ENCODE measurements at places on chromosomes 1 and 21.

DNA sequence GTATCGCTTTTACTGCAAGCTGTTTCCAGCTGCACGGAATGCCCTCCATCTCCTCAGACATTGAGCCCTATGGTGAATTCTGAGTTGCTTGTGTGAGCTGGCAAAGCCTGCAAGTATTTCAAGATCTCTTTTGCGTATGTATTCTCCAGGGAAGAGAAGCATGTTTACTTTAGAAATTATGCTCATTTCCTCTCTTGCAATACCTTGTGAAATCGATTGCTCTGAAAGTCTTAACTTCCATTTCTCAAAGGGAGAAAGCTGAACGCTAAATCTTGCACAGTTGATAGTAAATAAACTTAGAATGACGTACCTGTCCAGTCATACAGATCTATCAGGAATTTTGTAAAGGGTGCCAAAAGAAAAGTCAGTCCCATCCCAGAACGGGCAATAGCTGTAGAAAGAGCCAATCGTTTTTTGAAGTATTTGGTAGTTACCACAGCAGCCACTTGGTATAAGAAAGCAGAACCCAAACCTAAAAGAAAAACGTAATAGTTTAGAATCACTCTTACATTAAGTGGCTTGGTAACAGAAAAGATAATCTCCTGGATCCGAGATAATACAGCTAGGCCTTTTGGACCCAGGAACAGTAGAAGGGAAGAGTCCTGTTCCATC, 10.0 kb downstream of the SLC16A4 start:
- DNase-seq: no peak

DNA sequence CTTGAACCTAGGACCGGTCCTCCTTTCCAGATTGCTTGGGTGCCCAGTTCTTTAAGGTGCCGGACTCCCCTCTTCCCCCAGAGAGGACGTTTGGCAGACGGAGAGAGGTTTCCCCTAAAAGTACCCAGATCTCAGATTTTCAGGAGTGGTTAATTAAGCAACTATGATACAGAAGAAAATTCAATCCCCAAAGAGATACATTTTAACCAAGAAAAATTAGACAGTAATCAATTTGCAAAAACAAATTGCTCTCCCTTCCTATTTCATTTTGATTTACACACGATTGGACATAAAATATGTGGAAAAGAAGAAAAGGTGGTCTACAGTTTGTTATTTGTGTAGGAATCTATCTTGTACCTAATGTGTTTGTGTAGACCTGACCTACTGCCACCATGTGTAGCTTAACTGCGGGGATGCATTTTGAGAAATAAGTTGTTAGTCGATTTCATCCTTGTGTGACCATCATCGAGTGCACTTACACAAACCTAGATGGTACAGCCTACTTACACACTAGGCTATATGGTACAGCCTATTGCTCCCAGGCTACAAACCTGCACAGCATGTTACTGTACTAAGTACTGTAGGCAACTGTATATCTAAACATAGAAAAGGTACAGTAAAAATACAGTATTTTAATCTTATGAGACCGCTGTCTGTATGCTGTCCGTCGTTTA, 755 bp downstream of the RPAP2 start:
- no peak for DNase-seq

- DNase-seq: no peak
These were observed 71.2 kb downstream of the NGF start for GRCh38 chr1:115266729-115267421.

- DNase-seq: no peak
These were observed 267.9 kb downstream of the PTPRU start for GRCh38 chr1:29504196-29504595.

GRCh38 chr1:175635092-175635491, 108.3 kb downstream of the TNR start:
- no peak for DNase-seq

DNA sequence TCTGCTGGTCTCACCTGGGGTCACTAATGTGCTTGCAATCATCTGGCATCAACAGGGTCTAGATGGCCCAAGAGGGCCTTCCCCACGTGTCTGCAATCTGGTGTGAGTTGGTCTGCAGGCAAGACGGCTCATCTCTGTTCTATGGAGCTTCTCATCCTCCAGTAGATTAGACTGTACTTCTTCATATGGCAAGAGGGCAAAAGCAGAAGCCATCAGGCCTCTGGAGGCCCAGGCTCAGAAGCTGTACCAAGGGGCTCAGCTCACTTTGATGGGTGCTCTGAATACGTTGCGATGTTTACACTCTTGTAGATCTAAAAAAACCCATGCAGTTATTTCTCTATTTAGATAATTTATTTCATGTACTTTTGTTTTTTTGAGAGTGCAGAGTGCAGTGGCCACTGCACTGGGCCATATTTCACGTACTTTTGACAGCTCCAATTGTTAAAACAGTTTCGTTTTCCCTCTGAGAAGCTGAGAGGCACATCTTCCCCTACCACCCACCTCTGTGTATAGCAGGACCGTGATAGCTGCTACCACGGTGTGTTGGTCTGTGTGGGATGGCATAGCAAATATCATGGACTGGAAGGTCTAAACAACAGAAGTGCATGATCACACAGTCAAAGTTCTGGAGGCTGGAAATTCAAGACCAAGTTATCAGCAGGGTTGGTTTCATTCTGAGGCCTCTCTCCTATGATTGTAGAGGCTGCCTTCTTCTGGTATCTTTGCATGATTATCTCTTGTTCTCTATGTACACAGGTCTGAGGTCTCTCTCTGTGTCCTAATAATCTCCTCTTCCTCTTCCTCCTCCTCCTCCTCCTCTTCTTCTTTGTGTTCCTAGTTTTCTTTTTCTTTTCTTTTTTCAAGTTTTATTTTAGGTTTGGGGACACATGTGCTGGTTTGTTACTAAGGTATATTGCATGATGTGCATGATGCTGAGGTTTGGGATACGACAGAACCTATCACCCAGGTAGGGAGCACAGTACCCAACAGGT, 17.0 kb downstream of the CITED4 start:
- no peak for DNase-seq

DNA sequence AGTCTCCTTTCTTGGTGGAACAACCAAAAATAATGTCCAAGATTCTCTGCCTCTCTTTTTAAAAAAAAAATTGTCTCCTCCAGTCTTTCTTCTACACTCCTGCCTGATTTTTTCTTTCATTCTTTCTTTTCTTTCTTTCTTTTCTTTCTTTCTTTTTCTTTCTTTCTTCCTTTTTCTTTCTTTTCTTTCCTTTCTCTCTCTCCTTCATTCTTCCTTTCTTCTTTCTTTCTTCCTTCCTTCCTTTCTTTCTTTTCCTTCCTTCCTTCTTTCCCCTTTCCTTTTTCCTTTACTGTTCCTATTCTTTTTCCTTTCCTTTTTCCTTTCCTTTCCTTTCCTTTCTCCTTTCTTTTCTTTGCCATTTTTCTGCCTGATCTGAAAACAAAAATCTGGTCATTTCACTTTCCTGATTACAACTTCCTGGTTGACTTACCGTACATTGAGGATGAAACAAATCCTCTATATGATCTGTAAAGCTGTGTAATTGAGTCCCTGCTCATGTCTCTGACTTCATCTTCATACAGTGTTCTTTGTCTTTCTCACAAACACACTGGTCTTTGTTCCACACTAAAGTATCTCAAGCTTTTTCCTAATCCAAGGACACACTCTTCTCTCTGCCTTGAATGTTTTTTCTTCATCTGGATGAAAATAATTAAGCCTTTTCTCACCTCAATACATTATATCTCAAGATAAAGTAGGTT, 6.1 kb upstream of the KRTAP23-1 start:
- DNase-seq: no peak

DNA sequence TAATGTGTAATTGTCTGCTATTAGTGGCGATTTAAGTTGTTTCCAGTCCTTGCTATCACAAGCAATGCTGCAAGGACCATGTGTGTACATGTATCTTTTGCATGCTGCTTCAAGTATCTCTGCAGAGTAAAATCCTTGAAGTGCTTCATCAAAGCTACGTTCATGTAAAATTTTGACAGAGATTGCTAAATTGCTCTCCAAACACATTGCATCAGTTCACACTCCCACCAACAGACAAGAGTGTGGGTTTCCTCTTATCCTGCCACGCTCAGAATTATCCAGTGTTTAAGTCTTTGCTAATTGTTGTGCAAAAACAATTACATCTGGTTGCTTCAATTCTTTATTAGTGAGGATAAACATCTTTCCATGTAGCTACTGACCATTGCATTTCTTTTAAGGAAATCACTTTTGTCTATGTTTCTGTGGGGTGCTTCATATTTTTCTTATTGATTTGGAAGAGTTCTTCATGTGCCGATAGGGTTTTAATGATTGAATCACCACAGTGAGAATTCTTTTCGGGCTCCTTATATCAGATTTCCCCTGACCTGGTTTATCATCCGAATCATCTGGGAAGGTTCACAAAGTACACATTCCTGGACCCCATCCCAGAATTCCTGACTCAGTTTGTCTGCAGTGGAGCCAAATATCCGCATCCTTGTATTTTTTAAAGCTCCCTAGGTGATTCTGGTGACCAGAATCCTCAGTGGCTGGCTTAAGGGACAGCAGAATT, 56.3 kb upstream of the GALNT2 start:
- DNase-seq: no peak

DNA sequence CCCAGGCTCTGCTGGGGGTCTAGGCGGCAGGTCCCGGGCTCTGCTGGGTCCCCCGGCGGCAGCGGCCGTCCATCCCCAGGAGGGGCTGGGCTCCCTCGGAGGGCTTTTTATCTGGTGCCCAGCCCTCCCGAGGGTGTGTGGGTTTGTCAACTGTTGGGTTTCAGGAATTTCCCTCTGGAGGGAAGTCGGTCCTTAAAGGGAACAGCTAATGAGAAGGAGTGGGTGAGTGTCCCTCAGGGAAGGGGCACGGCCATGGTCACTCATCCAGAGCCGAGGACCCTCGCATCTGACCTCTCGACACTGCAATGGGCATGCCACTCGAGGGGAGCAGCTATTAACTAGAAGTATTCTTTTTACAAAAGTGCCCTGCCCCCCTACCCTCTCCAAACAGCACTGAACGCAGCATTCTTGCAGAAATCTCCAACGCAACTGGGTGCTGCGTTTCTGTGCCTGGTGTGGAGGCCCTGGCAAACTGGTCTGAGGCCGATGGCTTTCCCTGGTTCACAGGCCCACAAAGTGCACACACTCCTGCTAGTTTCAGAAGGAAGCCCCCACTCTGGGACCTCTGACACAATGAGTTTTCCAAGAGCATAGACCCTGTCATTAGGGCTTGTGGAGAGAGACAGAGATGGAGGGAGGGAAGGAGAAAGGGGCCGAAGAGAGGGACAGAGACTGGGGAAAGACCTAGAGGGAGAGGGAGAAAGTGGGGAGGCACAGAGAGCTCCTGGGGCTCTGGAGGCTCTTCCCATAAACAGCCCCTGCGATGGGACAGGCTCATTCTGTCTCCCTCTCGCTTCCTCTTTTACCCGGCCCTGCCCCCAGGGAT, 1.0 kb upstream of the TSPEAR start:
- DNase-seq: no peak

DNA sequence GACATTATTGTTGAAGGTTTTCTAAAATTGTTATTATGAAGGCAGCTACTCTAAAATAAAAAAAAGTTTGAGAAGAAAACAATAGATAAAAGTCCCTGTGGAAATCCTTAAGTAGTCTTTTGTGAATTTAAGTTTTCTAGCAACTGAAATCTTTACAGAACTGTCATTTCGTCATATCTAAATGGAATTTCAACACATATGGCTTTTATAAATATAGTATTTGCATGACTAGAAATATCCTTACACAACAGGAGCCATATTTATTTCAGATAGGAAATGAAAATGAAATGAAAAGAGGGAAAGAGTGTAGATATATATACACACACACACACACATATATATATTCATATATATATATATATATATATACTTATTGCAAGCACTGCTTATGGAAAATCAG, 204.7 kb upstream of the RGS18 start:
- no peak for DNase-seq

- DNase-seq: no peak
These were observed 3.7 kb upstream of the TLR5 start for GRCh38 chr1:223146745-223147144.

DNA sequence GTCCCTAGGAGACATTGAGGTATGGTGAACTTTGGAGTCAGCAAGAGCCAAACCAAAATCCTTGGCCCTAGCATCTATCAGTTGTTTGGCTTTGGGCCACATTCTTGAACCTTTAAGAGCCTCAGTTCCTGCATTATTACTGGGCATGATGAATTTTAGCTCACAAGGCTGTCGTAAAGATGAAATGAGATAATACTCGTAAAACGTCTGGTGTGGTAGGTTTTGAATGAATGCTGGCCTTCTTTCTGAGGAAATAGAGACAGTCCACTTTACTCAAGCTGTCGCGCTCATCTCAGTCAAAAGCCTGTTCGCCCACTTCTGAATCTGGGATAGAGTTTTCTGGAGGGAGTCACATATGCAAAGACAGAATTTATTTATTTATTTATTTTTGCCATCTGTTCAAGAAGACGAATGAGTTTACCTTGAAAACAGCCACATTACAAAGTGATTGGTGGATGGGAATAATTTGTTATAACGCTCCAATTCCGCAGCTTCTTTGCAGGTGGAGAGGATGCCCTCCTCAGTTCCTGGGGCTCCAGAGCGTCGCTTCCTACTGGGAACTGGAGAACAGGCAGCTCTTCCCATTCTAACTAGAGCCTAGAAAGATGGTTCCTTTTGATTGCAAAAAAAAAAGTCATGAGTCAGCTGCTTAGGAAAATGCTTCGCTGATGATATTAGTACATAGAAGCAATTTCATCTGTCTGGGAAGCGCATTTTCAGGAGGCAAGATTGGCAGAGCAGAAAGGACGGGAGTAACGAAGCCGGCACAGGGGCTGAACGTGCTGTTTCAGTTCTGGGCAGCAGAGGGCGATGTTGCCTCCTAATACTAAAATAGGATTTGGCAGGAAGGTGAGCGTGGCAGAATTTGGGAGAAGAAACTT, 49.9 kb upstream of the CYP2J2 start:
- DNase-seq: peak; percentile 26

DNA sequence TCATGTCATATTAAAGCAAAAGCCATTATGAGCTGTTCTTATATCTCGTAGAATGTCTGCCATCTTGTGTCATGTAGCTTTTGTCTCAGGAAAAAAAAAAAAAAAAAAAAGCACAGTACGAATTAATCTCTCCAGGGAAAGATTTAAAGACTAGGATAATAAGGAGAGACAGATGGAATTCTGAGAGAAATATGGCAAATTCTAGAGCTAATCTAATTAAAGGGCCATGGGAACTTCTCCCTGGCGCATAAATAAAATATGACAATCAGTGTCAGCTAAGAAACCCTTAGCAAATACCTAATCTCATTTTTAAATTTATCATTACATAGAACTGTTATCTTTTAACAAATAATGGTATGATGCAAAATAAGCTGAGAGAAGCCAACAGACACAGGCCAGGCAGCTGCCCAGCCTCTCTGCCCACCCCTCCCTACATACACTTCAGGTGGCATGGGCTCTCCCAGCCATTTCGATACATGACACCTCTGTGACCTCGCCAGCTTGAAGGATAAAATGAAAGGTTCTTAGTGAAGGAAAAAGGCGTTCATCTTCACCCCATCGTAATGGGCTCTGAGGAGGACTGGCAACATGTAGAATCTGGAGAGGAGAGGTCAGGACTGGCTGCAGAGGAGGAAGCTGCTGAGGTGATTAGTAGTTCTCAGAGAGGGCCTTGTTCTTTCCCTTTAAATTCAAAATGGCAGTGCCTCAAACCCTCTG, 39.8 kb downstream of the DISC1 start:
- DNase-seq: no peak
